Osteoblast (primary cell): ENCODE measurements at places on chromosomes 2 and 18.

GRCh38 chr2:162706770-162707169, 131.8 kb downstream of the KCNH7 start:
- H3K27ac ChIP-seq: no peak overlapping the region
- no peaks in the 10 kb centered on the region for H3K36me3 ChIP-seq
- no peaks in the 10 kb centered on the region for H3K27me3 ChIP-seq
- no peak for DNase-seq

DNA sequence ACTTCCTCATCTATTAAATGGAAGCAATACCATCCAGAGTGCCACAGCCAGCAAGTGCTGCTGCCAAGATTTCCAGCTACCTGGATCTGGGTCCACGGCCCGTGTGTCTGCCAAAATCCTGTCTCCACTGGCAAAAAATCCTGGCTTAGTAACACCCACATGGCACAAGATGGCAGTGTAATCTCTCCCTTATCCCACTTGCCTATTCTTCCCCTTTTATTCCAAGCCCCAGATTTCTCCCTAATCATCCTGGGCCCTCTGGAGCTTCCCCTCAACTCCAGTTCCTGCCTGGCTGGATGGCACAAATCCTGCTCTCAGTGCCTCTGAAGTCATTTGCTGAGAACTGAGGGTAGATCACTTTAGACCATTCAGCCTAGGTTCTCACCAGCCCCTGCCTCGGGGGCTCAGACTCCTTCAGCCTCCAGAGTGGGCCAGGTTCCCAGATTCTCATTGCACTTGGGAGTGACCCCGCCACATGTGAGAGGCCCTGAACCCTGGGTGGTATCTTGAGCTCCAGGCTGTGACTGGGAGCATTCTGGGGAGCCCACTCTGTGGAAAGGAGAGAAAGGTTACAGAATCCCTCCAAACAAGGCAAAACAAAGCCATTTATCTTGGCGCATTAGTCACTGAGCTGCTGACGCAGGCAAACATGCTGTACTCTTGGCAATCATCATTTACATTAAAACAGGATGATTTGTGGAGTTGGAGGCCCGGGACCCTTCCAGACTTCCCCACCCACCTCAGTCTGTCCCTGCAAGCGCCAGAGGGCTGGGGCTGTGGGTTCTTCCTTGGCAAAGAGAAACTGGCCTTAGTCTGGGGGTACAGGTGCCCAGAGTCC, 325.8 kb downstream of the DYSF start:
- no peak overlapping the region for H3K4me3 ChIP-seq
- H3K27me3 ChIP-seq: peaks cover 48% of the 10 kb centered on the region
- no peak overlapping the region for H3K27ac ChIP-seq
- DNase-seq: peak; percentile 78
- H3K36me3 ChIP-seq: no peaks in the 10 kb centered on the region
- no peaks in the 10 kb centered on the region for H3K4me1 ChIP-seq

DNA sequence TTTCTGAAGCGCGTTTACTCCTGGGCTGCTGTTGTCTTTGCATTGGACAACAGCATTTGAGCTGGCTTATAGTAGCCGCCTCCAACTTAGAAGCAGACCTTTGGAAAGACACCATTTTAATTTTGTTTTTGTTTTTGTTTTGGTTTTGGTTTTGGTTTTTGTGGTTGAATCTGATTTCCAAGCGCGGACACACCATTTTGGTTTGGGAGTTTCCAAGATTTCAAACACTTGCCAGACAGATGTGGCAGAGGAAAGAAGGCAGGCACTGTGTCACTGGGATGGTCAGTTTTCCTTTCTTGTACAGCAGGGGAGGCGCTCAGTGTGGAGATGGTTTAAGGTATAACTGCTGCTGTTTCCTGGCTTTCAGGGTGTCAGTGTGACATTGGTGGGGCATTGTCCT, 126.8 kb downstream of the LAMA3 start:
- no peaks in the 10 kb centered on the region for H3K27me3 ChIP-seq
- no peaks in the 10 kb centered on the region for H3K4me1 ChIP-seq
- no peak overlapping the region for H3K4me3 ChIP-seq
- no peak overlapping the region for H3K27ac ChIP-seq
- H3K36me3 ChIP-seq: no peaks in the 10 kb centered on the region

- peaks cover 49% of the 10 kb centered on the region for H3K4me1 ChIP-seq
- no peak overlapping the region for H3K4me3 ChIP-seq
- peak overlapping the region; percentile 17 for H3K27ac ChIP-seq
Observed at GRCh38 chr2:200782251-200782650, 29.5 kb upstream of the BZW1 start.

GRCh38 chr2:1995584-1995983, 251.3 kb upstream of the PXDN start:
- DNase-seq: no peak
- no peaks in the 10 kb centered on the region for H3K4me1 ChIP-seq
- no peaks in the 10 kb centered on the region for H3K27me3 ChIP-seq
- no peak overlapping the region for H3K4me3 ChIP-seq

GRCh38 chr2:10918661-10919409, 7.1 kb downstream of the KCNF1 start:
- no peaks in the 10 kb centered on the region for H3K36me3 ChIP-seq
- no peak overlapping the region for H3K4me3 ChIP-seq
- H3K4me1 ChIP-seq: peaks cover 3% of the 10 kb centered on the region
- DNase-seq: no peak
- no peak overlapping the region for H3K27ac ChIP-seq

- no peak for DNase-seq
- no peaks in the 10 kb centered on the region for H3K27me3 ChIP-seq
- no peak overlapping the region for H3K27ac ChIP-seq
- H3K4me1 ChIP-seq: no peaks in the 10 kb centered on the region
- H3K36me3 ChIP-seq: no peaks in the 10 kb centered on the region
Observed at GRCh38 chr18:27249933-27250332, 64.8 kb upstream of the CHST9 start.

DNA sequence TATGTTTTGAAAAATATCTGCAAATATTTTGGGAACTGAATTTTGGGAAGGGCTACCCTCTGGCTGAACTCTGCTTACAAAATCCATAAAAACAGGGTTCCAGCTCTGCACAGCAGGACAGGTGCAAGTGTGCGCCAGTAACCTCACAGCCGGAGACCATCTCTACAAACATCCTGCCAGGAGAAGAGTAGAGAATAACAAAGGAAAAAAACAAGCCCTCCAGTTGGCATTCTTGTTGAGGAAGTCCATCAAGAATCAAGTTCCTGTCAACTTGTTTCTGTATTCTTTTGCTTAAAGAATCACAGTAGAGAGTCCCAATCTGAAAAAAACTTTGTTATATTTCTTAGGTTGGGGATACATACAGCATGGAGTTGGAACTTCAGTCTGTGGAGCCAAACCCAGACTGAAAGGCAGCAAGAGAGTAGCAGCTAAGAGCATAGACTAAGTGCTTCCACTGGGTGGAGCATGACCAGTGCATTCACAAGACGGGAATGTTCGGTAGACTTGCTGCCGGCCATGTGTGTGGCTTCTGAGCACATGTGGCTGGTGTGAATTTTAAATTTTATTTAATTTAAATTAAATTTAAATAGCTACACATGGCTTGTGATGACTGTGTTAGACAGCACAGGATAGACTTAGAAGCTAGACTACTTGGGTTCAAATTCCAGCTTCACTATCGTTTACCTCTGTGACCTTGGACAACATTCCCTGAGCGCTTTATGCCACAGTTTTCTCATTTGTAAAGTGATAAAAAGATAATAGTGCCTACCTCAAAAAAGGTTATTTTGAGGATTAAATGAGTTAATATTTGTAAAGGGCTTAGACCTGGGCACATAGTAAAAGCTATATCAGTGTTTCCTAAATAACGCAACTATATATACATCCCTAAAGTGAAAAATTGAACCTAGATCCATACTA, 41.9 kb downstream of the SPTBN1 start:
- no peaks in the 10 kb centered on the region for H3K36me3 ChIP-seq
- H3K27ac ChIP-seq: no peak overlapping the region

GRCh38 chr18:75360941-75361340, 66.6 kb downstream of the SMIM21 start:
- DNase-seq: no peak
- no peak overlapping the region for H3K4me3 ChIP-seq
- H3K27ac ChIP-seq: no peak overlapping the region
- no peaks in the 10 kb centered on the region for H3K4me1 ChIP-seq
- H3K27me3 ChIP-seq: no peaks in the 10 kb centered on the region

- H3K4me1 ChIP-seq: no peaks in the 10 kb centered on the region
- DNase-seq: no peak
- no peaks in the 10 kb centered on the region for H3K36me3 ChIP-seq
Observed at GRCh38 chr2:168355121-168355520, 101.0 kb upstream of the CERS6 start.

DNA sequence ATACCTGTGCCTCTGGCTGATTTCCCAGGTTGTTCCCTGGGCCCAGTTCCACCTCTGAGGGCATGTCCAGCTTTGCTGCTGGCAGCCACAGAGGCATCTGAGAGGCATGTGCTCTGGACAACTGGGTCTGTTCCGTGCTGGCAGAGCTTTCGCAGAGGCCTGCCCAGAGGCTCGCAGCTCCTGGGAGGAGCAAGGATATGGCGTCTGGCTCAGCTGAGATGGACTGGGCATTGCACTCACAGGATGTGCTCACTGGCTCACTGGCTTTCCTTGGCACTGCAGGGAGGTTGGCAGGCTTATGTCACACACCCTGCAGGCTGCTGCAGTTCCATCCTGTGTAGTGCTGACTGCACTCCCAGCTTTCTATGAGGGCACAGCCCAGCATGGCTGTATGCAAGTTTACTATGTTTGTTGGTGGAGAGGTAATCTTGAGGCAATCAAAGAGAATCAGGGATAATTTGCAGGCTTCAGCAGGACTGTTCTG, 172.3 kb downstream of the PRKCE start:
- H3K27me3 ChIP-seq: no peaks in the 10 kb centered on the region
- no peaks in the 10 kb centered on the region for H3K36me3 ChIP-seq
- H3K27ac ChIP-seq: no peak overlapping the region
- no peak overlapping the region for H3K4me3 ChIP-seq
- no peak for DNase-seq

- H3K27me3 ChIP-seq: peaks cover 5% of the 10 kb centered on the region
- H3K4me1 ChIP-seq: peaks cover 17% of the 10 kb centered on the region
- no peak for DNase-seq
- H3K36me3 ChIP-seq: no peaks in the 10 kb centered on the region
- H3K27ac ChIP-seq: no peak overlapping the region
Observed at GRCh38 chr2:215136669-215137328, 1.6 kb downstream of the ABCA12 start.

GRCh38 chr2:24359129-24360049, 947 bp downstream of the ITSN2 start:
- H3K27ac ChIP-seq: peak overlapping the region; percentile 68
- H3K27me3 ChIP-seq: no peaks in the 10 kb centered on the region
- H3K4me3 ChIP-seq: peak overlapping the region; percentile 93
- no peaks in the 10 kb centered on the region for H3K36me3 ChIP-seq
- peaks cover 4% of the 10 kb centered on the region for H3K4me1 ChIP-seq

GRCh38 chr2:88754585-88755320, 63.3 kb downstream of the RPIA start:
- no peak overlapping the region for H3K4me3 ChIP-seq
- no peak for DNase-seq
- no peaks in the 10 kb centered on the region for H3K27me3 ChIP-seq
- no peaks in the 10 kb centered on the region for H3K4me1 ChIP-seq
- H3K27ac ChIP-seq: no peak overlapping the region
- peaks cover 9% of the 10 kb centered on the region for H3K36me3 ChIP-seq

GRCh38 chr2:130891966-130892365, 55.3 kb downstream of the ARHGEF4 start:
- no peaks in the 10 kb centered on the region for H3K36me3 ChIP-seq
- no peaks in the 10 kb centered on the region for H3K27me3 ChIP-seq
- no peak overlapping the region for H3K27ac ChIP-seq
- H3K4me1 ChIP-seq: no peaks in the 10 kb centered on the region
